ENCODE measurements at places on chromosomes 1 and 21.

DNA sequence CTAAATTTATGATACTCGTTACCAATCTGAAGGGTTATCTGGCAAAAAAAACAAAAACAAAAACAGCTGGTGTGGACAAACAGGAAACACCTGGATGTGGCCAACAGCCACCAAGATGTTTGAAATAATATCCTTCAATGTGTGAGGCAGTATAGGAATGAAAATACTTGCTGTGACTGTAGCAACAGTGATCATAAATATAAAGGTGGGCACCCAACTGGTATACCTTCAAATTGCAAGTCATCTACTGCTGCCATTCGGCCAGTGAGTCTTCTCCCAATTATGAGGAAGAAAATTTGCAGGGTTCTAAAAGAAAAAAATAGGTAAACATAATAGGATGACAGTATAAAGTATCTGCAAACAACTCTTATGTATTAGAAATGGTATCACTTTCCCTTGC lies 916 bp downstream of the YIPF1 start:
- DNase-seq, result no peak

- no peak for DNase-seq
Observed at GRCh38 chr1:22208973-22209378, 66.1 kb upstream of the WNT4 start.

- DNase-seq, result no peak
Observed at GRCh38 chr1:24996983-24997893, 67.2 kb upstream of the RUNX3 start.

GRCh38 chr1:202852163-202852904 lies 36.6 kb downstream of the RABIF start:
- DNase-seq, result no peak

GRCh38 chr1:33443080-33443704 lies 12.3 kb upstream of the PHC2 start:
- no peak for DNase-seq

DNA sequence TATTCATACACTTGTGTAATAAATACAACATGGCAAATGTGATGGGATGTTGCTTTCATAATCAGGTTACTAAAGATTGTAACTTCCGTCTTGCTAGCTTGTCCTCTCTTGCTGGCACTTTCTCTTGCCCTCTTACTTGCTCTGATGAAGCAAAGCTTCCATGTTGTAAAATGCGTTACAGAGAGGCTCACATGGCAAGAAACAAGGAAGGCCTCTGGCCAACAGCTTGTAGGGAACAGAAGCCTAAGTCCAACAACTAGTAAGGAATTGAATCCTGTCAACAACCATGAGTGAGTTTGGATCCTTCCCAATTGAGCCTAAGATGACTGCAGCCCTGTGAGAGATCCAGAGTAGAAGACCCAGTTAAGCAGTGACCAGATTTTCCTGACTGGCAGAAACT lies 15.4 kb downstream of the TMED5 start:
- no peak for DNase-seq

GRCh38 chr1:161089938-161090337 lies 580 bp upstream of the NECTIN4 start:
- no peak for DNase-seq

- DNase-seq, result no peak
Observed at GRCh38 chr1:11494771-11495170, 15.8 kb downstream of the DISP3 start.

- DNase-seq, result no peak
Observed at GRCh38 chr21:41349619-41350390, 12.0 kb upstream of the MX2 start.
